ENCODE measurements at places on chromosomes 4 and X.

GRCh38 chr4:98484031-98484430, 174.4 kb downstream of the TSPAN5 start:
- DNase-seq = no peak

GRCh38 chr4:145511913-145512522, 30.4 kb downstream of the SMAD1 start:
- no peak for DNase-seq

DNA sequence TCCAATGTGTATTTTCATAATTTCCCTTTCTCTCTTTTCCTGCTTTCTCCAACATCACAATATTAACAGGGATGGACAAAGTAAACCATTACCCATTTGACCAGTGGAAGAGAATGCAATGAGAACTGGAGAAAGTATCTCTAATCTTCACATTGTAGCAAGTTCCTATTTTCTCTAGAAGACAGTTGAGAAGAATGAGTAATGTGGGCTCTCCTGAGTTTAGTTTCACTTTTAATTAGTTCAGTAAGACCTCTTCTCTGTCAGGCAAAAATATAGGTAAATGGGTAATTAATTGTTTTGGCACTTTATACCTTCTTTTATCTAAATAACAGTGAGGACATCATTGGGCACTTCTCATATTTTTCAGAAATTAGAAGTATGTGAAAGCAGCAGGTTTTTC, 602.0 kb downstream of the GLUD2 start:
- no peak for DNase-seq

DNA sequence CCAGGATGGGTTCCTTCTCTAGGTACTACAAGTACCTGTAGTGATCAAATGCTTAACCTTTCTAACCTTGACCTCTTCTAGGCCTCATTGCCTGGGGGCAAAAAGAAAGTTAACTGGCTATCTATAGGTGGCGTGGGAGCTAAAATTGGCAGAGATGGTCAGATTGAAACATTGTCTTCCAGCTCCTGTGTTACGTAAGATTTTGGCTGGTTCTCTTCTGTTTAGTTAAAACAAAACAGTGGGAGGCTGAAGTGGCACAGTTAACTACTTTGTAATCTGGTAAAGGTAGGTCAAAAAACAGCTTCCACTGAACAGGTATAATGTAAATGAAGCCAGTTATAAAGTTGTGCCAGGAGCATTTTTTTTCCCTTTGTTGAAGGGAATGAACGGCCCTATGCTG, 115.2 kb downstream of the MBNL3 start:
- DNase-seq = no peak

GRCh38 chrX:153601511-153602110, 2.7 kb upstream of the CCNQ start:
- no peak for DNase-seq

GRCh38 chr4:40481977-40482376, 146.8 kb downstream of the CHRNA9 start:
- DNase-seq = no peak

DNA sequence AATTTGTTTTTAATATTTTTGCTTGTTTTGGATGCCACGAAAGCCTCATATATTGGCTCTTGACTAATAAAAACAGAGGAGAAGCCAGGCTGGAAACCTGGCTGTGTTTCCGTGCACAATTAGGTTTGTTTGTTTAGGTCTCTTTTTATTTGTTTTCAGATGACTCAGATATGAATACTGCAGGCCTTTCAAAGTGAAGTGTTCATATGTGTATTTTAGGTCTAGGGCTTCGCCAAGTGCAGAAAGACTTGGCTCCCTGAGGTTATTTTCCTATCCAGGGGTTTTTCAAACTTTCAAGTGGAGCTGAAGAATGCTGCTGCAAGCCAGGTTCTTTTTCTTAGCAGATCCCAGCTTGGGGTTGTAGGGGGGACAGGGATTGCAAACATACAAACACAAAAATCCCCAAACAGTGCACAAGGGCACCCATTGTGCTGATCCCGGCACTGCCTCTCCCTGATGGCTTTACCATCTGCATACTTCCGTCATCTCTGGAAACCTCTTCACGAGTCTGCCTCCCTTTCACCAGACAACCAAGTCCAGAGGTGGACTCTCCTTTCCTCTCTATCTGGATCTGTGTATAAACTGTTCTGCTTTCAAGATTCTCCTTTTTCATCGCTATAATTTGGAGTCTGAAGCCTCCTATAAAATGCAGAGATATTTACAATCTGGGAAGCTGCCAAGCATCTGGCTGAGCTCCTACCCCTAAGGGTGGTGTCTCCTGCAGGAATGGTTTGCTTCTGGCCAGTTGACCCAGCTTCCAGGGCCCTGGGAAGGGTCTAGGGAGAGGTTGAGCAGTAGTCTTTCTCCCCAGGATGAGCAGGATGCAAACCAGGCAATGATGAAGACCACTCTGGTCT, 108.6 kb downstream of the SMIM20 start:
- DNase-seq = peak; percentile 62

DNA sequence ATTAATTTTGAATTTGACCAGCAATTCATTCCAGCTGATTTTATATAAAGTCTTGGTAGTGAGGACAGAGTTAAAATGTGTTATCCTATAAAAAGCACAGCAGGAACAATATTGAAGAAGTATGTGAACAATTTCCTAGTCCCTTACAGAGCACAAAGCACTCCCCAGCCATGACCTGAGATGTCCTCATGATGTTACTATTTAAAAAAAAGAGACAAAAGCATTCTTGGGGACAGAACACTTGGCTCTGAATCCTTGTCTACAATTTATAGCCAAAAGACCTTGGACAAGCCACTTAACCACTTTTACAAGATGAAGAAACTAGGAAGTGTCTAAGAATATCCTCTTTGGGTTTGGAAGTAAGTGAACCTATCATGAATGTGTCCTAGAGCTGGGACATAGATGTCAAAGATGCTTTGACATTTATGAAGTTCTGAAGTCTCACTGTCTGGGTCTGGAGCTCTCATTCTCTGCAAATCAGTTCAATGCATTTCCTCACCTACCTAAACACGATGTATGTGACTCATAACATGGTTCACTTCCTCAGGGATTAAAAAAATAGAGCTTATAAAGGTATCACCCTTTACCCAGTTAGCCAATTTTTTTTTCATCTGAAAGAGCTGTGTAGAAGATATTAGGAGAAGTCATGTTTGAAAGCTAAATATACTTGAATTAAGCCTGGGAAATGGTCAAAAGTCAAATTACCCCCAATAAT, 61.4 kb downstream of the IGFBP7 start:
- DNase-seq = no peak

DNA sequence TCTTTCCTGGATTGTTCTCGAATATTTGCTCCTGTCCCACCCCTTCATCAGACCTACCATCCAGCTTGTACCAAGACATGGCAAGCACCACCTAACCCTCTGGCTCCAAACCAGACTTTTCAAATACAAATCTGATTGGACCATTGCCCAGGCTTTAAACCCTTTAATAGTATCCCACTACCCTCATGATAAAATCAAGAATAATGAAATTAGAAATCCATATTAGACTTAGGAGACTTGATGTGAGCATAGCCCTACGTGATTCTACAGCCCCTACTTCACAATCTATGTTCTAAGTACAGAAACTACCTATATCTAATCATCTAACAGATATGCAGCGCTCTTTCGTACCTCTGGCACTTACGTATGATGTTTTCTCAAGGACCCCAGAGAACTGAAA, 375.2 kb upstream of the CPEB2 start:
- no peak for DNase-seq

DNA sequence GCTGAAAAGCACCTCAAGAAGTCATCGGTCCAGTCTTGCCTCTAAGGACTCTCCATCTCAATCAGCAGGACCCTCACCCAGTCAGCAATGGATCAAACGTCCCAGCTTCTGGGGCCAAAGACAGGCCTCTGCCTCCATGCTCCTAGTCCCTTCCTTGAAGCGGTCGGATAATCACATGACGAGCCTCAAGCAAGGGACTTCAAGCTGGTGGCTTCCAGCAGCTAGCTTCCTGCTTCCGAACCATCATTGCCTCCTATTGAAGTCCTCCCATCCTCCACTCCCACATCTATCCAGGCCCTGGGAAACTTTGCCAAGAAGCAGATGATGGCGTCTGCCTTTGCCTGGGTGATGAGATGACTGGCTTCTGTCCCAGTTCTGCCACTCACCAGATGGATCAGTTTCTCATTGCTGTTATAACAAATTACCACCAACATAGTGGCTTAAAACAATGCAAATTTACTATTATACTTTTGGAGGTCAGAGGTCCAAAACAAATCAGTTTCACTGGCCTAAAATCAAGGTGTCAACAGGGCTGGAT, 135.2 kb upstream of the MAMLD1 start:
- no peak for DNase-seq

- DNase-seq = no peak
These were observed 150.2 kb upstream of the MAMLD1 start for GRCh38 chrX:150212672-150213480.

GRCh38 chr4:155220025-155220424, 11.6 kb downstream of the NPY2R start:
- DNase-seq = no peak

- DNase-seq = no peak
These were observed 22.2 kb downstream of the KANTR start for GRCh38 chrX:53116101-53116500.

DNA sequence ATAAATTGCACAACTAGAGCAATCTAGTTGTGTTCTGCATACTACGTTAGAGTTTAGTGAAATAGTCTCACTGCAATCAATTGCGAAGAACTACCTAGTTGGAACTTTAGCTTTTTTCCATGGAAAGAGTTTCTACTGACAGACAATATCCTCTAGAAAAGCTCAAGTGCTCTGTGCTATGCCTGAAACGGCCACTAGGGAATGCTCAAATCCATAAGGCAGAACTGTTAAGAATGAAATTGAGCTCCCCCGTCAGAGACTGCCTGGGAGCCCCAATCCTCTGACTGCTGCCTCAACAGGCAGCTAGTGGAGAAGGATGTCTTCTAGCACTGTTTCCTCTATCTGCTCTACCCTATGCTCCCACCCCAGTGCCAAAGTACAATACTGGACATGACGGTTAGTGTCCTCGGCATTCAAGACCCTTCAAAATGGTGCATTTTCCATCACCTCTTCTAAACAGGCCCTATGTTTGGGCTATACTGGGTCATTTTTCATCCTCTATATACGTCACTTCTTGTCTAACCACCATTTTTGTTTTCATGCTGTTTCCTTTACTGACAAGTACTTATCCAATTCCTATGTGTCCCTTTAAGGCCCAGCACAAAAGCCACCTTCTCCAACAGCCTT, 35.3 kb downstream of the FRMD7 start:
- DNase-seq = peak; percentile 21

DNA sequence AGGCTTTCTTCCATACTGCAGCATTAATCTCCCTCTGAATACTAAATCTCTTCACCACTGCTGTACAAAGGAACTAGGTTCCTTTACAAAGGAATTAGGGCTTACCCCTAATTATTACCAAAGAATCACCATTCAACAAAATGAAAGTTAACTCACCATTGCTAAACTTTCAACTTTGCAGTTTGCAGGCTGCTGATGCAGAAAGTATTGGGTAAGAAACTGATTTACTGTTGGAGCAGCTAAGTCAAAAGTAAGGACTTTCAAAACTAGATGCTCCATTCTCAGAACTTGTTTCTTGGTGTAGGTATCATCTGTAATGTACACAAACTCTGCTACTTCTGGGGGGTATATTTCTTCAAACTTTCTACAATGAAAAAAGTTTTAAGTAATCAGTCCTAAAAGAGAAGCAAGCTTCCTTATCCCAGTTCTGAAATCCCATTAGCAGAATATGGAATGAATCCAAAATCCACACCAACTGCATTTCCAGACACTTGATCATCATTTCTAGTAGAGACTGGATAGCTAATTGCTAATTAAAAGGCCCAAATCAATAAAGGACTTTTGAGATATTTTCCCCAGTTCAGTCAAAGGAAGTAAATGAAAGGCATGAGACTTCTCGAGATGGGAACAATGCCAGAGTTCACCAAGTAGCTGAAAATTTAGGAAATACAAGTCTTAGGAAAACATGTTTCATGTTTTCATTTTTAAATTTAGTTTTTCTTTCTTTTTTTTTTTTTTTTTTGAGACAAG, 4.3 kb downstream of the CCNA2 start:
- DNase-seq = no peak

GRCh38 chrX:130857207-130857606, 45.8 kb downstream of the ENOX2 start:
- DNase-seq = no peak

GRCh38 chrX:48938721-48939425, 18.5 kb downstream of the OTUD5 start:
- DNase-seq = no peak

- no peak for DNase-seq
These were observed 45.5 kb upstream of the PHEX start for GRCh38 chrX:21986596-21986995.

DNA sequence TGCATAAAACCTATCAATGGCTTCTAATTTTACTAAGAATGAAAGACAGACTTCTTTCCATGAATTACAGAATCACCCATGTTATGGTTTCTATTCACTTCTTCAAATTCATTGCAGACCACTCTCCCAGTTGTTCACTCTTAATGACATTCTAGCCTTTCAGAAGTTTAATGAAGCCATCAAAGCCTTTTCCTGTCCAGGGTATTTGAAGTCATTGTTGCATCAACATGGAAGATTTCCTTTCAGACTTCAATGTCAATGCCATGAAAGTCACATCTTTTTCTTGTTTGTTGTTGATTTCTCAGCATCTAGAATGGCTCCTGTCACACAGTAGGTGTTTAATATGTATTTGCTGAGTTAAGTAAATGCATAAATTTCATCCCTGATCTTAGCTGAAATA, 48.1 kb upstream of the ARSJ start:
- no peak for DNase-seq

- DNase-seq = no peak
These were observed 57.3 kb downstream of the APBB2 start for GRCh38 chr4:41157009-41157408.

DNA sequence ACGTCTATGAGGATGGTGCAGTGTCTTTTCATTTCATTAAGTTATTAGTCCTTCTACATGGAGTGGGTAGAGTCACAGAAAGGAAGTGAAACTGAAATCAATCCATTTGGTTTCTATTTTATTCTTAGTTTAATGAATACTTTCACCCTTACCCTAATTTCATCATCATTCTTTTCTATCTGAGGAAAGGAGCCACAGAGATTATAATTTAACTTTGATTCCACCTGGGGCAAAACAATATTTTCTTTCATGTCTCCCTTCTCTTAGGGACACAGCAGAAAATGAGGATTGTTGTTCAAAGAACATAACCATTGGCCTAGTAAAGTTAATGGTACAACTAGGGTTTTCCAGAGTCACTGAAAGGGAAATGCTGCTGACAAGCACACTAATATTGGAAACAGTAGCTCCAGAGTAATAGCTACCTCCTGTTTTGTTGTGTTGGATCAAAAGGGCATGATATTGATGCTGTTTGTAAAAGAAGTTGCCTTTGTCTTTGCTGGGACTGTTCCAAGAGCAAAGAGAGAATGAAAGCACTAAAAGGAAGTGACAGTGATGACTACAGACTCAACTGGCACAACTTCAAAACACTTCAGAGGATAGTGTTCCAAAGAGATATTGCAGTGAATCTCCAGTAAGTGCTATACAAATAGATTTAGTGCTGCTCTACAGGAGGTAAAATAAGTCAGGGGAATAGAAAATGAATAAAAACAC, 247.1 kb upstream of the PITX2 start:
- no peak for DNase-seq

GRCh38 chr4:24751926-24752539, 43.3 kb upstream of the SOD3 start:
- no peak for DNase-seq

GRCh38 chr4:8742546-8742945, 129.1 kb downstream of the HMX1 start:
- DNase-seq = no peak

- DNase-seq = no peak
These were observed 4.1 kb downstream of the HS6ST2 start for GRCh38 chrX:132954323-132954722.

GRCh38 chrX:24491741-24492140, 26.7 kb downstream of the PDK3 start:
- DNase-seq = no peak

Data from NCI-H1105 treated with DMSO at 0.1 percent for 48 hours (cell line).